HS-5 (cell line): ENCODE measurements at places on chromosomes 7 and 10.

DNA sequence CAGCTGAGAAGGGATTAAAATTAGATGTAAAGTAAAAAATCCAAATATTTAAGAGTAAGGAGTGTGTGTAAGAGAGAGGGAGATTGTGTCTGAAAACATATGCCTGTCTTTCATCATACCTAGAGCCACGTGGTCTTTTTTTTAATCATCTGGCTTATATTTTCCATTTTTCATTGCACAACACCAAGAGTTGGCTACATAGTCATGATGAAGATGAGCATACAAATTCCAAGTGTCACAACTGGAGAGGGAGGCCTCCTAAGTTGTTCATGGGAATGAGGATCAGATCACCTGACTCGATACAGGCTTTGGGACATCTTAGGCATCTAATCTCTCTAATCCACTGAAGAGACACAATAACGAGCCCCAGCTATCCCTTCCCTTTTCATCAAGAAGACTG is 47.2 kb upstream of the CCDC3 start:
- no peak for DNase-seq

- no peak for DNase-seq
Observed at GRCh38 chr10:104750291-104750690, 109.2 kb downstream of the SORCS3 start.

DNA sequence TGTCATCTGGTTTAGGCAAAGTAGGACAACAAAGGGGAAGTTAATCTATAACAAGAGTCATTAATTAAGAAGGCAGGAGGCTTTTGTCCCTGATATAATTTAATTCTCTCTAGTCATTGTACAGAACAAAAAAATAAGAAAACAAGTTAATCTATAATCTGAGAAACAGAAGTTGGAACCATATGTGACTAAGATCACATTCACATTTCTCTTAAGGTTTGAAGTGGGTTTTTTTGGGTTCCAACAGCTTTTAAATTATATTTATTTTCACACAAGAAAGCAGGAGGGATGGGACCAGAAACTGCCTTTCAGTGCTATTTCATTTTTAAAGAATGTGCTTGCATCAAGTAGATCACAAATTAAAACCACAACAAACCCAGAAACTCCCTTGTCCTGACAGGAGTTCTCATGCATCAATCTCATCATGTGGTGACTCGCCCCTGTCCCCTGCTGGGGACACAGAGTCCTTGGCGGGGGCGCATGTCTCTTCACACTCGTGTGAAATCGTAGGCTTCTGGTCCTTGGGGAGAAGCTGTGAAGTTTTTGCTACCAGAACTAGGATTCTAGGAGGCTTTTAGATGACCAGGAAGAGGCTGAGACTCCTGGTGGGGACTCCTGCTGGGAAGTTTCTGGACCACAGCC is 10.1 kb upstream of the OPN4 start:
- no peak for DNase-seq

DNA sequence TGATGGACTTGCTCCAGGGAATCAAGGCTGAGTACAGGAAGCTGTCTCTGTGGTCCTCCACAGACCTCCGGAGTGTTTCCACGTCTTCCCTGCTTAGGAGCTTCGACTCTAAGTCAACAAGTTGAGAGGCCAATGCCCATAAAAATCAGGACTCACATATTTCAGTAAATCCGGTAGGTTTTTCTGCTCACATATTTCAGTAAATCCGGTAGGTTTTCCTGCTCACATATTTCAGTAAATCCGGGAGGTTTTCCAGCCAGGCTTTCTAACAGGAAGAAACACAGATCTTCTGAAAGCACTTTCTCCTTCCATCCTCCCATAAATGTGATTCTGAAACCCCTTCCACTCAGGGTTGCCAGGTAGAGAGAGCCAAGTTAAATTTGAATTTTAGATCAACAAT is 340.1 kb upstream of the SHH start:
- no peak for DNase-seq

DNA sequence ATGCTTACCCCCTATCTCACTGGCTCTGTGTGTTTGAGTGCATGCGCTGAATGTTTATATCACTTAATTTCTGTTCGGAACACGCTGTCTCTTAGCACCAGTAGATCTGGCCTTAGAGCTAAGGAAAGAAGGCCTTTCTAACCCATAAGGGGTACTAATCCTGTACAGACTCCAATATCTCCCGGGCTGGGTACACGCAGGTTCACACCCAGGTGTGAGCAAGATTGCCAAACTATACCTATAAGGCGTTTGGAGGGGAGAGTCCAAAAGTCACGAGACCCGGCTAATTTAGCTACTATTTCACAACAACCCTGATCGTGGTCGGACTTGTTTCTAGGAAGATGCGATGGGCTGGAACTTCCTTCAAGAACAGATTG is 727 bp upstream of the PDSS1 start:
- no peak for DNase-seq

- no peak for DNase-seq
Observed at GRCh38 chr10:96279191-96279641, 7.8 kb upstream of the BLNK start.

- DNase-seq, result no peak
Observed at GRCh38 chr10:84423719-84424118, 95.3 kb downstream of the CCSER2 start.

DNA sequence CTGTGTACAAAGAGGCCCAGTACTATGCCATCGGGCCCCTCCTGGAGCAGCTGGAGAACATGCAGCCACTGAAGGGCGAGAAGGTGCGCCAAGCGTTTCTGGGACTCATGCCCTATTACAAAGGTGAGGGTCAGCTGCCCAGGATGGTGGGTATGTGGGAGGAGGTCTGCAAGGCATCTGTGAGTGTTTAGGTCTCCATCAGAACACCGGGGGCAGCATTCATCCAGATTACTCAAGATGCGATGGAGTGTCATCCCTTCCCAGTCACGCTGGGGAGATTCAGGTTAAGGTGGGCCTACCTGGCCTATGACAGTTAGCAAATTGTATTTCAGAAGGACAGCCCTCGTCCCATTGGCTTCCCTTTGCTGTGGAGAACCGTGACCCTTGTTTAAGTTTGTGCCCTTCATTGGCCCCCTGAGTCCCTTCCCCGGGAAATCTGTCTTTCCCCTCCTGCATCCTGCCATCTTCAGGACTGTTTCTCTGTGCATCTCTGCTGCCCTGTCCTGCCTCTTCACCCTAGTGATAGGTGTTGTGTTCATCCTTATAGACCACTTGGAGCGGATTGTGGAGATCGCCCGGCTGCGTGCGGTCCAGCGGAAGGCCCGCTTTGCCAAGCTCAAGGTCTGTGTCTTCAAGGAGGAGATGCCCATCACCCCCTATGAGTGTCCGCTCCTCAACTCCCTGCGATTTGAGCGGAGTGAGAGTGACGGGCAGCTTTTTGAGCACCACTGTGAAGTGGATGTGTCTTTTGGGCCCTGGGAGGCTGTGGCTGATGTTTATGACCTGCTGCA is 9.8 kb downstream of the KCTD7 start:
- DNase-seq, result no peak

DNA sequence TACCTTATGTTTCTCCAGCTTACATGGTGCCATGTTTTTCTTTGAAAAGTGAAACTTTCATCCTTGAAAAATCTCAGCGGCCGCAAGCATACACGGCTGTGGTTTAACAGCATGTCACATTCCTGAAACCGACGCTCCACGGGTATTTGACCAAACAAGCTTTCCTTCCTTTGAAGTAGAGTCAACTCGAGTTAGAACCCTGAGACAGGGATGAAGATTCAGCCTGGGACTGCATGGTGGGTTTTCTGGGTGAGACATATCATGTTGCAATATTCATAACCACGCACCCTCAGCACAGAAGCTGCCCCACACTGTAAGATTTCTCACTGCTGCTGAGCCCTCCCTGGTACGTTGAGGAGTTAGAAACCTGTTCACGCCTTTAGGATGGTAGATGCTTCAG is 8.1 kb downstream of the CYP26A1 start:
- no peak for DNase-seq

- no peak for DNase-seq
Observed at GRCh38 chr7:140674899-140675701, 2.4 kb downstream of the ADCK2 start.

DNA sequence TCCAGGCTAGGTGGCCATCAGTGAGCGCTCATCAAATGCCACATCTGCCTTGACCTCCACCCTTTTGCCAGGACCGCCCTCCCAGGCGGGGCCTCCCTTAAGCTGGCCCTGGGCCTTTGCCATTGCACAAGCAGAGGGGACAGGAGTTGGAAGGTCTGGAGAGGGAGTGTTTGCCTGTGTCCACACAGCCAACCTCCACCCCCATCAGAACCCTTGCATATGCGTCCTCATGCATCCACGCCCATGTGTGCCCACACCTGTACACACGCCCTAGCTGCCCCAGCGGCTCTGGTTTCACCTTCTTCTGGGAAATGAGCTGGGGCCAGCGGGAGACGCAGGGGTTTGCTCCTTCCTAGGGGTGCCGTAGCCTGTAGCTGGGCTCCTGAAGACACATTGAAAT is 64.0 kb downstream of the NEURL1 start:
- no peak for DNase-seq

GRCh38 chr10:63711361-63711760 is 190.2 kb downstream of the REEP3 start:
- DNase-seq, result no peak

- no peak for DNase-seq
Observed at GRCh38 chr7:155324012-155324917, 26.6 kb downstream of the INSIG1 start.

- DNase-seq, result no peak
Observed at GRCh38 chr10:89279421-89279869, 22.4 kb upstream of the IFIT2 start.

- no peak for DNase-seq
Observed at GRCh38 chr10:22022257-22023032, 18.9 kb upstream of the DNAJC1 start.
